ENCODE measurements at places on chromosomes 2 and 18.

DNA sequence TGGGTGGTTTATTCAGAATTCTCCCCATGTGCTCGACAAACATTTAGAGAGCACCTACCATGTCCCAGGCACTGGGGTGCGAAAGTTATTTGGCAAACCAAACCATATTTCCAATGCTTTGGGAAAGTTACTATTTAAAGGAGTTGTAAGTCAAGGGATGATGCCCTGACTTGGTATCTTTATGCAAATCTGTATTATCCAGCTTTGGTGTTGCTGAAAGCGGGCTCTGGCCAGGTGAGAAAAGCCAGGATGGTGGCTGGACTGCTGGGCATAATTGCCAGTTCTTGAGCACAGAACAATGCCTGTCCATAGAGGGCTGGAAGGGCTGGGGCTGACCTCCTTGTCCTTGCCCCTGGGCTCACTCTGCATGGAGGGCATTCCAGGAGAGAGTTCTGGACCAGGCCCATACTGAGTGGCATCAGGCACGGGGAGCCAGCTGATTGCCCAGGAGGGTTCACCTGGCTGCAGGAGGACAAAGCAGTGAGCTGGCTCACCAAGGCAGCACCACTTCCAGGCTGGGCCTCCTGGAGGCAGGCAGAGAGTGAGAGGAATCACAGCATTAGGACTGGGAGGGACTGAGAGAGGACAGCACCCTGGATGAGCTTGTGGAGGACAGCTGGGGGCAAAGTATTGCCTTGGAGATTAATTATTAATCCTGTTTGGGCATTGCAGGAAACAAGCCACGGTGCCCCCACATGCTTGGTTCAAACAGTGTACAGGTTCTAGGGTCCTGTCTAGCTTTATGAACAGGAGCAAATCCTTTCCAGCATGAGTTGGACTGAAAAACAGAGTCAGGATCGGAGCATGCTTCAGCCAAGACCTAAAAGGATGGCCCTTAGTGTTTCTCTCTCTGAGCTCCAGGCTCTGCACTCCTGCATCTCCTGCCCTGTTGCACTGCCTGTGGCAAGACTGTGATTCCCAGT, 7.1 kb downstream of the KHK start:
- no peak for DNase-seq
- no peaks in the 10 kb centered on the region for H3K36me3 ChIP-seq
- no peak overlapping the region for H3K27ac ChIP-seq
- 0 out of 2 replicates have a peak, but pooled peaks cover 3% of the 10 kb centered on the region for H3K4me1 ChIP-seq

DNA sequence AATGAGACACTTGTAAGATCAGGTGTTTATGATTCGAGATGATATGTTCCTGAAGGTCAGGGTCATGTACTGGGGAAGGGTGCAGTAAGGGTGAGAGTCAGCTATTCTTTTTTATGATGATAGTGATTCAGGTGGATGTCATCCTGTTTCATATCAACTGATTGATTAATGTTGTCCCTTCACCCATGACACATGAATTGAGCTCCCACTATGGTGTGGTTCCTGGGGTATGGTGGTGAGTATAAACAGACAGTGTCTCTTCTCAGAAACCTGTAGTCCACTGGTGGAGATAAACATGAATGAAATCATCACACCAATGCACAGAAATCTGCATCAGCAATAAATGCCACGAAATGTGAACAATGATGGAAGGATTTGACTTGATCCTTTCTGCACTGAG, 37.4 kb upstream of the PAX8 start:
- no peak overlapping the region for H3K27ac ChIP-seq
- no peaks in the 10 kb centered on the region for H3K36me3 ChIP-seq
- no peaks in the 10 kb centered on the region for H3K4me1 ChIP-seq
- H3K27me3 ChIP-seq: peaks cover 25% of the 10 kb centered on the region
- no peak overlapping the region for H3K4me3 ChIP-seq
- no peak for DNase-seq

- no peaks in the 10 kb centered on the region for H3K27me3 ChIP-seq
- no peaks in the 10 kb centered on the region for H3K36me3 ChIP-seq
- H3K27ac ChIP-seq: no peak overlapping the region
- no peak overlapping the region for H3K4me3 ChIP-seq
- no peaks in the 10 kb centered on the region for H3K4me1 ChIP-seq
These were observed 878.3 kb upstream of the ID2 start for GRCh38 chr2:7803515-7803914.

GRCh38 chr18:26689226-26689879, 141.0 kb upstream of the KCTD1 start:
- H3K36me3 ChIP-seq: no peaks in the 10 kb centered on the region
- H3K4me3 ChIP-seq: no peak overlapping the region
- DNase-seq: no peak
- no peaks in the 10 kb centered on the region for H3K4me1 ChIP-seq

- DNase-seq: no peak
- no peak overlapping the region for H3K27ac ChIP-seq
- H3K4me1 ChIP-seq: peaks cover 8% of the 10 kb centered on the region
- H3K27me3 ChIP-seq: no peaks in the 10 kb centered on the region
These were observed 72.8 kb downstream of the FMNL2 start for GRCh38 chr2:152407806-152408205.

DNA sequence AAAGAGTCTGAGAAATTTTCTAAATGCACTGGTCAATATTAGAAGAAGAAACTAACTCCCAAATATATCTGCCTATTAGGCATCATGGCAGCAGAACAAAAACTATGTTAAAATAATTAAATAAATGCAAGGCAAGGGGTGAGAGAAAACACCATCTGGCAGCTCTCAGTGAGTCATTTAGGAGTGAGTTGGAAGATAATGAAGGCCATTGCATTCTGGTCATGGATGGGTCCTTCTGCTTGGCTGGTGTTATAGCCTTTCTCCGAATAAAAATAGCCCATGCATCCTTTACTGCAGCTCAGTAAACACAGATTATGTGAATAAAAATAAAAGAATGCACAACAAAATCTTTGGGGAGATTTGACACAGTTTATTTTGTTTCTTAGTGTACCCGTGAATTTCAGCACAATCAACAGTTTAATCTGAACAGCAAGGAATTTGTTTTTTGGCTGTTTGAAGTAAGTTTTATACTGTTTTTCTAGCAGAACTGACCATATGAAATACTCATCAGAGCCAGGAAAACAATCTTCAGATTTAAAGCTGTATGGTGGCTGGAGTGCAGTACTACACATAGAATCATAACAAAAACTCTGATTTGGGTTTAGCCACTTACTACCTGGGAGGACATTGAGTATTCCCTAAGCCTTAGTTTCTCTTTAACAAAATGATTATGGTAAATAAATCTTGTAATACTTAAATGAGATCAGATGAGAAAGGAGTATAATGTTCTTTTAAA, 225.1 kb upstream of the ITGA4 start:
- no peak overlapping the region for H3K27ac ChIP-seq
- H3K36me3 ChIP-seq: no peaks in the 10 kb centered on the region
- H3K4me3 ChIP-seq: no peak overlapping the region
- no peaks in the 10 kb centered on the region for H3K4me1 ChIP-seq

- DNase-seq: no peak
- H3K27me3 ChIP-seq: no peaks in the 10 kb centered on the region
- H3K36me3 ChIP-seq: no peaks in the 10 kb centered on the region
- no peak overlapping the region for H3K4me3 ChIP-seq
- no peak overlapping the region for H3K27ac ChIP-seq
- H3K4me1 ChIP-seq: peaks cover 6% of the 10 kb centered on the region
These were observed 13.3 kb downstream of the MBP start for GRCh38 chr18:77119101-77119850.

DNA sequence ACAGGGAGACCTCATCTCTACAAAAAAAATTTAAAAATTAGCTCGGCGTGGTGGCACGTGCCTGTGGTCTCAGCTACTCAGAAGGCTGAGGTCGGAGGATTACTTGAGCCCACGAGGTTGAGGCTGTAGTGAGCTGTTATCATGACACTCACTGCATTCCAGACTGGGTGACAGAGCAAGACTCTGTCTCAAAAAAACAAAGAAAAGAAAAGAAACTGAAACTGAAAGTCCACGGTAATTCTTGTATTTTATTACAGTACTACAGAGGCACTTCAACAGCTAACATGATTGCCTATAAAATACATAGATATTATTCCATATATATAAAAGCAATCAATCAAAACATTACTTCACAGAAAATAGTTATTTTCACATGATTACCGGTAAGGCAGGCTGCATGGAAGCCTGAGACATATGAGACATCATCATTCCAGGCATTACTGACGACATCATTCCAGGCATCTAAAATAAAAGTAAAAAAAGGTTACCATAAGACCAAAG, 23.1 kb downstream of the PRPF40A start:
- peak overlapping the region; percentile 40 for H3K4me3 ChIP-seq
- peak; percentile 82 for DNase-seq
- no peaks in the 10 kb centered on the region for H3K27me3 ChIP-seq
- peaks cover 7% of the 10 kb centered on the region for H3K36me3 ChIP-seq
- H3K4me1 ChIP-seq: peaks cover 2% of the 10 kb centered on the region

DNA sequence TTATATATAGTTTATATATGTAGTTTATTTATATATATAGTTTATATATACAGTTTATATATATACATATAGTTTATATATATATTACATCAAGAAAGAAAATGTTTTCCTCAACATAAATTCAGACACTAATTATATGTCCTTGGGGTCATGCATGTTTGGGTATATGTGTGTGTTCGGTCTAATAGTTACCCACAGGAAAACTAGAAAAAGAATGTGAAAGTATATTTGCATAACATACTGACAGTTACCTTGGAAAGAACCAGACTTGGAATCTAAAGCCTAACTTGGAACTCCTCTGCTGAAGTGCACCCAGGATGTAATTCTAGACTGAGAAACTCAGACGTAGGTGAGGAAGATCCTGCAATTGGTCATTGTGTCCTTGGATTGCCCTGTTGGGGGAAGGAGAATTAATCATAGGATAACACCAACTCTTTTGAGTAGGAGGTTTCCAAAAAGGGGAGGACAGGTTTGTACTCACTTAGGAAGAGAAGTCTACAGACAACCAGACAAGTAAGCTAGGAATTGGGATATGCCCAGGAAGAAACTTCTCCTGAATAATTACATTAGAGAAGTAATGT, 8.9 kb upstream of the SLC25A12 start:
- DNase-seq: no peak
- H3K4me1 ChIP-seq: no peaks in the 10 kb centered on the region
- H3K36me3 ChIP-seq: no peaks in the 10 kb centered on the region
- H3K4me3 ChIP-seq: no peak overlapping the region
- no peak overlapping the region for H3K27ac ChIP-seq
- peaks cover 2% of the 10 kb centered on the region for H3K27me3 ChIP-seq

DNA sequence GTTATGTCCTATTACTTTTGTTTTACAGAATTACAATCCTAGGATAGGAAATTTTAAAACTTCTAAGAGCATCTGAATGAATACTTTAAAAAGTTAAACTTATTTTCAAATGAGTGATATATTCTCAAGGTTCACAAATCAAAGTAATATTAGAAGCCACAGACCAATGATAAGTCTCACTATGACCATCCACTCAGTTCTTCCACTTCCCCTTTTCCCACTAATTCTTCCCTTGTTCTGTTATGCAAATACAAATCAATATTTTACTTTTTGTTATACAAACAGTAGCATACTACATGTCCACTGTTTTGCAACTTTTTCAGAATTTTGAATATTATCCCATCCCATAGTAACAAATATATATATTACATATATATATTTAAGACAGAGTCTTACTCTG, 20.2 kb downstream of the USP37 start:
- no peaks in the 10 kb centered on the region for H3K4me1 ChIP-seq
- H3K36me3 ChIP-seq: peaks cover 18% of the 10 kb centered on the region
- no peak for DNase-seq
- H3K27me3 ChIP-seq: no peaks in the 10 kb centered on the region
- no peak overlapping the region for H3K4me3 ChIP-seq

- H3K4me3 ChIP-seq: no peak overlapping the region
- peaks cover 8% of the 10 kb centered on the region for H3K4me1 ChIP-seq
- H3K27me3 ChIP-seq: no peaks in the 10 kb centered on the region
- no peaks in the 10 kb centered on the region for H3K36me3 ChIP-seq
- no peak overlapping the region for H3K27ac ChIP-seq
These were observed 71.9 kb downstream of the TNP1 start for GRCh38 chr2:216787851-216788540.

DNA sequence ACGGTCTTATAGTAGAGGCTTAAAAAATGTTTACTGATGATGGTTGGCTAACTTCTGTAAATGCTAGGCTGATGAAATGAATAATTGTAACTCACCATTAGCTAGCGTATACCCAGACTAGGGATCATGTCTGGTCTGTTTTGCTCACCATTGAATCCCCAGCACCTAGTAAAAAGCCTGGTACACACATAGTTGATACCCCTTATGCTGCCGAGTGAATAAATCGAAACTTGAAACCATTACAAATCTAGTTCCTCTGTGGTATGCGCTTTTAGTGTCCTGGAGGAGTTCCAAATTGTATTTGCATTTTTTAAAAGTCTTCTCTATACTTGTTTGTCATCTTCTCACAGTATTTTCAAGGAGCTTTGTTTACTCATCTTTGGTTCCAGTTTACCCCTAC, 1.3 kb downstream of the TAF1B start:
- H3K36me3 ChIP-seq: peaks cover 7% of the 10 kb centered on the region
- H3K4me1 ChIP-seq: peaks cover 7% of the 10 kb centered on the region
- no peak overlapping the region for H3K27ac ChIP-seq
- DNase-seq: peak; percentile 38
- no peaks in the 10 kb centered on the region for H3K27me3 ChIP-seq
- H3K4me3 ChIP-seq: peak overlapping the region; percentile 82

DNA sequence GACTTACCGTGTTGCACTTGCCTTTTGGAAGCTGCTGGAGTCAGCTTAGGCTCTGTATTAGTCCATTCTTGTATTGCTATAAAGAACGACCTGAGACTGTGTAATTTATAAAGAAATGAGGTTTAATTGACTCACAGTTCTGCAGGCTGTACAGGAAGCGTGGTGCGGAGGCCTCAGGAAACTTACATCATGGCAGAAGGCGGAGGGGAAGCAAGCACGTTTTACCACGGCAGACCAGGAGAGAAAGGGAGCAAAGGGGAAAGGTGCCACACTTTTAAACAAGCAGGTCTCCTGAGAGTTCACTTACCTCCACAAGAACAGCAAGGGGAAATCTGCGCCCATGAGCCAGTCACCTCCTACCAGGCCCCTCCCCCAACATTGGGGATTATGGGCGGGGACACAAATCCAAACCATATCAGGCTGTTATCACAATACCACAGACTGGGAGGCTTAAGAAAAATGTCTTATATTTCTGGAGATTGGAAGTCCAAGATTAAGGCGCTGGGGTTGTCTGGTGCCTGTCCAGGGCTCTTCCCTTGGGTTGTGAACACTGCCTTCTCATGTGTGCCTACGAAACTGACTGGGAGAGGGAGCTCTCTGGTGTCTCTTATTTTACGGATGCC, 3.6 kb upstream of the D2HGDH start:
- no peaks in the 10 kb centered on the region for H3K4me1 ChIP-seq
- no peaks in the 10 kb centered on the region for H3K36me3 ChIP-seq
- no peak overlapping the region for H3K4me3 ChIP-seq
- DNase-seq: no peak
- no peaks in the 10 kb centered on the region for H3K27me3 ChIP-seq

- no peaks in the 10 kb centered on the region for H3K27me3 ChIP-seq
- no peak for DNase-seq
- H3K27ac ChIP-seq: no peak overlapping the region
- no peaks in the 10 kb centered on the region for H3K4me1 ChIP-seq
- no peak overlapping the region for H3K4me3 ChIP-seq
- no peaks in the 10 kb centered on the region for H3K36me3 ChIP-seq
These were observed 731.1 kb downstream of the RNF144A start for GRCh38 chr2:7648221-7648795.
